Kidney epithelial cell (primary cell): ENCODE measurements at places on chromosomes 1 and 21.
A peak's percentile ranks its signal among the peaks of the same experiment; 100 is the strongest.

DNA sequence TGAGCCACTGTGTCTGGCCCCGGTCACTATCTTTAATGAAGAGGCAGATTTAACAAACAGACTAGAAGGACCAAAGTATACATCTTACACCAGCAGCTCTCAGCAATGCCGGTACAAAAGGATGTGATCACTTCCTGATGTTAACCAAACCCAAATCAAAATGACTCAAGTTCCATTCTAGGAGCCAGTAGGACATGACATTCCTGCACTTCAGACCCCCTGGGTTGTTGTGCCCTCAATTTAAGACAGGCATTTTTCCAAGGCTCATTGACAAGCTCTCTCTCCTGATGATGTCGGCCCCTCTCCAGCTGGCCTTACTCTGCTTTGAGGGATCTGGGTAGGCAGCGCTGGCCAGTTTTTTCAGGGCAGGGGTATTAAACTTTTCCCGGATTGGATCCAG, 35.1 kb downstream of the YARS1 start:
- no peak for DNase-seq

GRCh38 chr1:166819974-166820373, 19.3 kb upstream of the POGK start:
- DNase-seq: no peak

DNA sequence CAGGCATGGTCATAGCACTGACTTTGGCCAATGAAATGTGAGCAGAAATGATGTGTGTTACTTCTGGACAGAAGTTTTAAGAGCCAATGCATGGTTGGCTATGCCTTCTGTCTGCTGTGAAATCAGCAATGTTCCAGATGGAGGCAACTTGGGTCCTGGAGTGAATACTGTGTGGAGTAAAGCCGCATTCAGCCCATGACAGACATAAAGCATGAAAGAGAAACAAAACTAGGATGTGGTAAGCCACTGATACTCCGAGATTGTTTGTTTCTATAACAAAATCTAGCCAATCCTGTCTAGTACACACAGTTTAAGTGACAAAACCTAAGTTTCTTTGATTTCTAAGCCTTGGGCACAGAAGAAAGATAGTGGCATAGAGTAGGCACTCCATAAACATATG, 47.1 kb upstream of the ARHGAP29 start:
- DNase-seq: no peak

GRCh38 chr21:39713905-39714304, 31.1 kb upstream of the IGSF5 start:
- no peak for DNase-seq

DNA sequence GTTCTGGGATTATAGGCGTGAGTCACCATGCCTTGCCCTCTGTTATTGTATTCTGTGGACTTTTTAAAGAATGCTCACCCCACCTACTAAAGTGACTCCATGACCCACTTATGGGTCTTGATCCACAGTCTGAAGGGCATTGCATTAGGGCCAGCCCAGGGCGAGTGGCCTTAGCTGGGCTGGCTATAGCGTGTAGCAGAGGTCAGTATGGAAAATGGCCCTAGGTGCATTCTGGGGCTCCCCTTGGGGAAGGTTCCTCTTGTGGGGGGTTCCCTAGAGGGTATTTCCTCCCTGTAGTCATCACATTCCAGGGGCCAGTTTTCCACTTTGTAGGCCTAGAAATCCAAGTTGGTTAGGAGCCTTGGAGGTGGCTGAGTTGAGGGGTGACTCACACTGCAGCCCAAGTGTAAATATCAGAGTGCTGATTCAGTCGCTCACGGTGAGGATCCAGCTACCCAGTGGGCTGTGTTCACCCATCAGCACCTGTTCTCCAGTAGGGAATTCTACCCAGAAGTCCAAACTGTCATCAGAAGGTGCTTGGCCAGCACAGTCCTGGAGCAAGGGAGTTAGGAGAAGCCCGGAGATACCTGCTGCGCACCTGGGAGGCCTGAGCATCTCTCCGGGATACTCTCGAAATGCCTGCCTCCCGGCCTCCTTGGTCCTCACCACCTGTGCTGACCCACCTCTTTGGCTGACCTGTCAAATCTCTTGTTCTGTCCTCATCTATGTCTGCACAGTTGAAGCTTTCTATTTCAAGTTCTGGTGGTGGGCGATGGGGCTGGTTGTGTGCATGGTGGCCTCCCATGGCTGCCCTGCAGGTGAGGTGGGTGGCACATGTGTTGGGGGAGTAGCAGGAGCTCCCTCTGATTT, 52.2 kb downstream of the NENF start:
- DNase-seq: peak; percentile 90

GRCh38 chr1:64124704-64125440, 78.6 kb upstream of the UBE2U start:
- no peak for DNase-seq

DNA sequence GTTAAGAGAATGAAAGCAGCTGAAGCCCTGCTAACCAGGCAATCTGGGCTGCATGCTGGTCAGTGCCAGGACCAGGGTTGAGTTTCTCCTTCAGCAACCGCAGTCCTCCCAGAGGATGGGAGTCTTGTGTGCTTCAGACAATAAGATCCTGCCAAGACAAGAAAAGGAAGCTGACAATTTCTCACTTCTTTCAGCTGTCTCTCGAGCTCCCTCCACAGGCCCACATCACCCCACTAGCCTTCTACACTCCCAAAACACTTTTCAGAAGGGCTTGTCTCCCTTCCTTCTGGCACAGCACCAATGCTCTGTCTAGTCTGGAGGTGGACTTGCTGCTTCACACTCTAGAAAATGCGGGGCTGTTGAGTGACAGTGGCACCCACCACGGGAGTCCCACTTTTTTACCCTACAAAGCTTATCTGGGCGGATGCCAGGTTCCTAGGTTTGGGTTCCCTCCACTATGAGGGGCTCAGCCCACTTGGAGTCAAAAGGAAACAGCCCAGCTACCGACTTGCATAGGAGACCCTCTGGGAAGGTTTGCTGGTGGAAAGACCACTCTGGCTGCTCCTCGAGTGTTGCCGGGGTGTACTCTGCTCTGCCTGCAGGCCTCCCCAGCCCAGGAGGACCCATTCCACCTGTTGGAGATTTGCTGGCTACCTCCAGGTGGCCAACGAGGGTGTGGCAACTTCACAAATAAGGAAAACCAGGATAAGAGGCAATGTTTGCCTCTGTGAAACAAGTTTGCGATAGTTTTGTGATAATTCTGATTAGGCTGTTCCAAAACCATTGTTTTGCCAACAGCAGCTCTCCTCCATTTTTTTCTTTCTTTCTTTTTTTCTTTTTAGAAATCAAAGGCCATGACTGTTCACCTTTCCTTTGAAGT, 68.9 kb downstream of the TENT5C start:
- no peak for DNase-seq
